ENCODE measurements at places on chromosomes 3 and 15.

- no peak for DNase-seq
Observed at GRCh38 chr3:155771126-155771525, 26.3 kb upstream of the PLCH1 start.

- no peak for DNase-seq
Observed at GRCh38 chr3:18301781-18302180, 123.4 kb downstream of the SATB1 start.

DNA sequence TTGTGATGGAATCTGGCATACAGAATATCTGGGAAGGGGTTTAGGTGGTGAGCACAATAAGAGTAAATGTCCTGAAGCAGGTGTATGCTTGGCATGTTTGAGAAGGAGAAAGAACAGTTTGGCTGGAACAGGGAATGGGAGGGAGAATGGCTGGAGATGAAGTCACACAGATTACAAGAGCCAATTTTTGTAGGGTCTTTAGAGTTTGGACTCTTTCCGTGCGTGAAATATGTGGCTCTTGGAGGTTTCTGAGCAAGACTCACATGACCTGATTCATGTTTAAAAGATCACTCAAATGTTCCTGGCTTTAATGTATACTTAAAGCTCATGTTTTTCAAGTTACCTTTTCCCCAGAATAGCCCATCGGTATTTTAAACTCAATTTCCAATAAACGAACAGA, 32.8 kb downstream of the SPRED1 start:
- DNase-seq = no peak

GRCh38 chr3:74309716-74310115, 304.7 kb downstream of the CNTN3 start:
- DNase-seq = no peak

DNA sequence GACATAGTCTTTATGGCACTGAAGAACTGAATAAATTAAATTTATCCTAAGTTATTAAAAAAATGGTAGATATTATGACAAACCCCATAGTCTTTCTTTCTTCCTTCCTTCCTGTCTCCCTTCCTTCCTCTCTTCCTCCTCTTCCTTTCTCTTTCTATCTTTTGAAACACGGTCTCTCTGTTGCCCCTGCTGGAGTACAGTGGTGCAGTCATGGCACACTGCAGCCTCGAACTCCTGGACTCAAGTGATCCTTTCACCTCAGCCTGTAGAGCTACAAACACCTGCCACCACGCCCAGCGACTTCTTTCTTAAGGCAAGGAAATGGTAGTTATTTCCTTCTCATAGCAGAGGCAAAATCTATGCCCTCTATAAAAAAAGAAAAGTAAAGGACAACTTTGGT, 354.6 kb downstream of the GAP43 start:
- no peak for DNase-seq

- no peak for DNase-seq
Observed at GRCh38 chr15:25825207-25825606, 37.9 kb downstream of the ATP10A start.

GRCh38 chr15:29135702-29136646, 133.6 kb downstream of the NSMCE3 start:
- no peak for DNase-seq

DNA sequence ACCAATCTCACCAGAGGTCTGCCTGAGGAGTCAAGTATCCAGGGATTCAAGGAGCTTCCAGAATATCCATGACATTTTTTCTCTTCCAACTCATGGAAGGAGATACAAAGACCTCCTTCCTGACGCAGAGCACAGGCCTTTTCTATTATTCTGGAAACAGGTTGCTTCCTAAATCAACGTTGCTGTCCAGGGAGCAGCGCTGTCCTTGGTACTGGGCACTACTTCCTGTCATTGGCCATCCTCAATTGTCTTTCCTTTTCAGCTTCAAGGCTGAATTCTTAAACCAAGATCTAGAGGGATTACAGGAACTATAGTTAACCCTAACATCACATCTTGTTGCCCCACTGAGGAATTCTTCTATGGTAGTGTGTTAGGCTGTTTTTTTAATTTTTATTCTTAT, 50.4 kb upstream of the TBC1D21 start:
- no peak for DNase-seq

DNA sequence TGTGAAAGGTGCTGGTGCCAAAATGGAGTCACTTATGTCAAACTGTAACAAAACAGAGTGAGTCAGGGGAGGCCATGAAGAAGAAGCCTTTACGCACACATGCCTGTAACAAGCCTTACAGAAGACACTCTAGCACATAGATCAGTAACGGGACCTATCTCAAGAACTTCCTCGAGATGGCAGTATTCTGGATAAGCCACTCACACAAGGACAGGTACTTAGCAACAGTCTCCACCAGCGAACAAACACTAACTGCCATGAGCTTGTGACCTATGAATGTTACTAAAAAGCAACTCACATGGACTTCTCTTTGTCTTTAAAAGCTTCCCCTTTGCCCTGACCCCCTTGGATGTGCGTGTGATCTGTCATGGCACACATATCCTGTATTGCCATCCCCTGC, 235.1 kb downstream of the CD47 start:
- no peak for DNase-seq

DNA sequence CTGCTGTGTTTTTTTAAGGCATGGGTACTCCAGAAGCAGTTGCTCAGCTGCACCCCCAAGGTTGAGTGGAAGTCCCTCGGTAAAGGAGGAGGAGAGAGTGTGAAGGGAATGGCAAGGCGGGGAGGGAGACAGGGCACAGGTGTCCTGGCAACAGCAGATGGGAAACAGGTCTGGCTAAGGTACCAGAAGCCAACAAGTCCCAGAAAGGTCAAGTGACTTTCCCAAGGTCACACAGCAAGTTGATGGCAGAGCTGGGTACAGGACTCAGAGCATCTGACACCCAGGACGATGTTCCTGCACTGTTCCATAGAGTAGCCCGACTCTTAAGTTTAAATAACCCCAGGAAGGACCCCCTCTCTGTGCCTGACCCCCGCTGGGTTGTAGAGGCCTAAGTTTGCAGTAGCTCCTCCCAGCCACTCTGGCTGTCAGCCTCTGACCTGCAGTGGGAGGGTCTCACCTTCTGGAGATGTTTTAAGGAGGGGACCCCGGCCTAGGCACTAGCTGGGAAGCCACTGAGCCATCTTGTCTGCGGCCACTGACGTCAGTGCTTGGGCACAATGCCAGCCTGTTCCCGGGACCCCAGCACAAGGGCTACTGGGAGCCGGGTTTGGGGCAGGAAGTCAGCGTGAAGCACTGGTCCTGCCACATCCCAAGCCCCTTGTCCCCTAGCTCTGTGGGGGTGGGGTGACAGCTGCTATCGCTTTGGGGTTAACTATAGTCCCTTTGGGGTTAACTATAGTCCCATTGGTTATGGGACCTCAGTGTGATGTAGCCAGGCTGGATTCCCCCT, 10.5 kb downstream of the CSK start:
- DNase-seq = no peak

- DNase-seq = no peak
Observed at GRCh38 chr15:50116477-50116876, 2.6 kb downstream of the ATP8B4 start.

- DNase-seq = no peak
Observed at GRCh38 chr15:31361764-31362515, 35.3 kb downstream of the KLF13 start.

DNA sequence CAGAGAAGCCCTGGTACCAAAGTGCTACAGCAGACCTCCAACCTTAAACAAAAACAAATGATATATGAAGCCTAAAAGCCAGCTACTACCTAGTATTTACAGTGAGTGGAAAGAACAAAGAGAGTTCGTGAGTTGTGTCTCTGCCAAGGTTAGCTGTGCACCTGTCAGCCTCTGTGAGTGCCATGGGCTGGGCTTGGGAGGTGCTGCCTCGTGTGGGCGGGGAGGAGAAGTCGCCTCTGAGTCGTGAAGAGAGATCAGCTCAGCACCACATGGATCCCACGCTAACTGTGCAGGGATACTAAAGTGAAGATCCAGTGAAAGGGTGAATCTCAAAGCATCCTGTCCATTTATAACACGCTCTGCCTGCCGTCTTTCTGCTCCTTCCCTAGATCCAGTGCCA, 101.9 kb downstream of the CHDH start:
- DNase-seq = no peak

GRCh38 chr15:96088650-96089049, 241.8 kb upstream of the NR2F2 start:
- no peak for DNase-seq

DNA sequence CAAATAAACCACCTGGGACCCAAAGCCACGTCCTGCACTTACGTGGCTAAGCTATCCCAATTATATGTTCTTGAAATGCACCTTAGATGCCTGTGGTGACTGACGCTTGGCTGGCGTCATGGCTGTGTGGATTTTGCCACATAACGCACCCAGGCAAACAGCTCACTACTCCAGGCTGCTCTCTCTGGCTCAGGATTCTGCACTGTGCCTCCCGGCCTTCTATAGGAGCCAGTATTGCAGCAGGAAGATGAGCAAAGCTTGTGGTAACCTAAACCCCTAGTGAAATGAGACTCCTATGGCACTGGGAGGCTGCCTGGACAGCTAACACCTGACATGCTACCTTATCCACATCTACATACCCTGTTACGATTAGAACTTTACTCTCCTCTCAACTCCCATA, 179.3 kb downstream of the THRB start:
- DNase-seq = no peak

DNA sequence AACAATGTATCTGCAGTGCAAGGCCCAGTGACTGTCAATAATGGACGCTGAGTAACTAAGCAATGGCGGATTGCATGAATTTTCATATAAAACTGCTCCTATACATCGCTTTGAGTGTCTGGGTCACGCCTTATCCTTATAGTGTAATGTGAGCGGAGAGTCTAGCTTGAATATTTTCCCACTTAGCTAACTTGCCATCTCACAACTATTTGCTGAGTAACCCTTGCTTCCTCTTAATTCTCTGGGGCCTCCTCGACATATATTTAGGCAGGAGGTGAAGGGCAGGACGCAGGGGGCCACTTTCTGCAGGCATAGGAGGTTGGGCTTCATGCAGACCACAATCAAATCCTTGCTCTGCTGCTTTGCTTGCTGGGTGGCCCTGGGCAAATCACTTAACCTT, 24.0 kb downstream of the ST8SIA2 start:
- DNase-seq = no peak

- DNase-seq = no peak
Observed at GRCh38 chr3:61813636-61814035, 252.3 kb downstream of the PTPRG start.

GRCh38 chr15:60890375-60891230, 338.5 kb downstream of the RORA start:
- DNase-seq = no peak

DNA sequence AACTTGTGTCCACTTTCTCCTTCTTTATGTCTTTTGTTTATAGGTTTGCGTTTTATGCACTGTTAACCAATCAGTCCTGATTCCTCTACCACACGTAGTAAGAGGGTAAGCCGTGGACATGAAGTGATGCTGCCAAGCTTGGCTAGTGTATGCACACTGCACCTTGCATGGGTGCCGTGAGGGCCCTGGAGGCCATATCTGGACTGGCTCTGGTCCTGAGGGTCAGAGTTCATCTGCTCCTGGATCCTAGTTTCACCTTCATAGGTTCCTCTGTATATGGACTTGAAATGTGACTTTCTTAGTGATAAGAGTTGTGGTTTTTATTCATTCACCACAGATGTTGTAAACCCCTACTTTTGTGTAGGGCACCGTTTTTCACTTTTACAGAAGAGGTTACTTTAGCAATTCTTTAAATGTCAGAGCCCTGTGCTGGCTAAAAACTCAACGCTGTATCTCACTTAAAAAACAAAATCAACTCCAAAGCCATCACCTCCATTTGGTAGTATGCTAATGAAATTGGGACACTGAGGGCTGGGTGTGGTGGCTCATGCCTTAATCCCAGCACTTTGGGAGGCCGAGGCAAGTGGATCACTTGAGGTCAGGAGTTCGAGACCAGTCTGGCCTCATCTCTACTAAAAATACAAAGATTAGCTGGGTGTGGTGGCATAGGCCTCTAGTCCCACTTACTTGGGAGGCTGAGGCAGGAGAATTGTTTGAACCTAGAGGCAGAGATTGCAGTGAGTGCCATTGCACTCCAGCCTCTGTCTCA, 22.9 kb downstream of the SIAH2 start:
- no peak for DNase-seq

DNA sequence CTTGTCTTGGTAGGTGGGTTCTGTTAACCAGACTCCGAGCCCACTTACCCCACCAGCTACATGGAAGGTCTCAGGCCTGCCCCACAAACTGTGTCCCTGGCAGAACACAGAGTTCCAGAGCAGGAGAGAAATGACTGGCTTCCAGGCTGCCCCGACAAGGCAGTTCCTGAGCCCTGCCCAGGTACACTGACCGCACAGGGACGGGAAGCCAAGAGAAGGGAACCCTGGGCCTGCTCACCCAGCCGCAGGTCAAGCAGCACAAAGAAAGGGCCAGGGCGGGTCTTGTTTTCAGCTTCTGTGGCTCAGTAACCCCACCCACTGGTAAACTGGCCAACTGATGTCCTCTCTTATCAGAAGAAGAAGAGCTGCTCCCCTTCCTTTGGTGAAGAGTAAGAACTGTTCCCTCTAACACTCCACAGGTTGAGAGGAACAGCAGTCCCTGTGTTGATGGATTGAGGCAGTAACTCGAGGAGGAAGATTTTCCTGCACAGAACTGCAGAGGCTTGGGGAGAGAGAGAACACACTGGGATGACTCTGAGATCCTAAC, 68.4 kb downstream of the CRTC3 start:
- peak; percentile 58 for DNase-seq

- no peak for DNase-seq
Observed at GRCh38 chr3:191120447-191121298, 78.4 kb upstream of the OSTN start.

- DNase-seq = no peak
Observed at GRCh38 chr15:75156326-75157215, 45.1 kb upstream of the C15orf39 start.

GRCh38 chr15:99485153-99485961, 80.4 kb upstream of the MEF2A start:
- no peak for DNase-seq

DNA sequence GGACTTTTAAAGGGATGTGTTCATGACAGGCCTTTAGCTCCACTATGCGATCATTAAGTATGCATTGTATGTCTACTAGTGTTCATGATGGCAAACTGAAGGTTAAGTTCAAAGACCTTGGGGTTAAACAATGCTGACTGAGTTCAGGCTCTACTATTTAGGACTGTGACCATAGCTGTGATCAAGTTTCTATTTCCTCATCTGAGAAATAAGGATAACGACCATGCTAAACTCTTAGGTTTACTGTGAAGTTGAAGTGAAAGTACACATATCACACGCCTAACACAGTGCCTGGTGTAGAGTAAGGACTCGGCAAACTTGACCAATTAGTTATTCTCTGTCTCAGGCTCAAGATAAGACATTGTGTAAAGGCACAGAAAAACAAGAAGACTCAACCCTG, 243.2 kb downstream of the MBNL1 start:
- no peak for DNase-seq

Measured in CMK (cell line).